ENCODE measurements at places on chromosomes 7 and 10.
A peak's percentile ranks its signal among the peaks of the same experiment; 100 is the strongest.

GRCh38 chr7:44366986-44367385 is 41.6 kb upstream of the CAMK2B start:
- no peak for DNase-seq

- DNase-seq = no peak
These were observed 36.4 kb upstream of the CARD11 start for GRCh38 chr7:3080106-3080505.

DNA sequence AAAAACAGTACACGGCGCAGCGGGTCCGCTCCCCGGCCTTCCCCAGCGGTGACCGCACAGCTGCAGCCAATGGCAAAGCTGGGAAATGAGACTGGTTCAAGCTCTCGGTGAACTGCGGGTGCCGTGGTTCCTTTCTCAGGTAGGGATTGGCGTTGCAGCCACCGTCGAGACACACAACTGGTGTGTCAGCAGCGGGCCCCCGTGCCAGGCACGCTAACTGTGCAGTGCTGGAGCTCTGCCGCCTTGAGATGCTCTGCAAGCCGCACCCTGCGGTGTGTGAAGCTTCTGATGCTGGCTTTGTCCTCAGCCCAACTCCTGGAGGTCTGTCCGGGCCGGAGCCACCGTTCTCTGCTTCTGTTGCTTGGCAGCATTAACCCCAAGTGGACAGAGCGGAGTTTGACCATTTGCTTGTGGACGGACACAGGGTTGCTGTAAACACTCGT is 20.6 kb upstream of the NKX6-2 start:
- no peak for DNase-seq

- peak; percentile 41 for DNase-seq
These were observed 21.8 kb downstream of the STMP1 start for GRCh38 chr7:135684136-135684535.

- DNase-seq = no peak
These were observed 83.7 kb upstream of the PDGFA start for GRCh38 chr7:603152-603951.

- peak; percentile 64 for DNase-seq
These were observed 22.5 kb downstream of the FAM171A1 start for GRCh38 chr10:15348579-15348978.

DNA sequence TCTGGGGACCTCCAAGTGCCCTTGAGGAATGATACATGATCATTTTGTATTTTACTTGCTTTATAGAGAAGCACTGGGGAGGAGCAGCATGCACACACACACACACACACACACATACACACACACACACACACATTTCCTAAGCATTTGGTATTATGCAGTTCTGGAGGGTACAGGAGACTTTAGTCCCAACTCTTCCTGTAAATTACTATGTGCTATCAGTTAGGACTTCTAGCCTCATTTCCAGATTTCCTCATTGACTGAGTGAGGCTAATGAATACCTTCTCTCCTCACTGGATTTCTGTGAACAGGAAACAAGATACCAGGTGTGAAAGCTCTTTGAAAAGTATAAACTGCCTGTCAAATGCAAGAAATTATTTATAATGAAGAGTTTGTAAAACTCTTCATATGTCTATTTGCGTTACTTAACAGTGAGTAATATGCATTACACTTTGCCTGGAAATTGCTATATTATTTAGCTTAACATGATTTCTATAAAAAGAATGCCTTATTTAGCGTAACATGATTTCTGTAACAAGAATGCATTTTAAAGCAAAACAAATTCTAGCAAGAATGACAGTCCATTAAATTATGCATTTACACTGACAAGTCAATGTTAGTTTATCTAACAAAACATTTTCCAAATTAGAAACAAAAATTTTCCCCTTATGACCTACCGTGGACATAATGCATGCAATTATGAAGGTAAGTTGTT is 34.2 kb downstream of the ACTA2 start:
- no peak for DNase-seq

GRCh38 chr7:115676080-115676479 is 354.5 kb downstream of the TFEC start:
- DNase-seq = no peak

GRCh38 chr10:98344589-98345038 is 70.4 kb downstream of the PYROXD2 start:
- peak; percentile 74 for DNase-seq

DNA sequence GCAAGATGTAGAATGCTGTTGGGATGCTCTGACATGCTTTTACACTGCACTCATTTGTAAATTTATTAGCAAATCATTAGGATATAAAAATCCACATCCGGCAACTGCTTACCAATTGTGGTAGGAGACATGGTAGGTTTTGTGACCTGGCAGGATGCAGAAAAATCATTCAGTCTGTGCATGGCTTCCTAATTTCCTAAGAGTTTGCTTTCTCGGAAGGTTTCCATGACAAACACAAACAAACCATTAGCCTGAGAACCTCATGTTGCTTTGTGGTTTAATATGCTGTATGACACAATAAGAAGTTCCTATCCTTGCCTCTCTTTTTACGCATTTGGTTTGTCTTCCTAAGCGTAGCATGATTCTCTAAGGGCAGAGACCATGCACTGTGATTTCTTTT is 14.7 kb upstream of the LMBR1 start:
- peak; percentile 39 for DNase-seq

DNA sequence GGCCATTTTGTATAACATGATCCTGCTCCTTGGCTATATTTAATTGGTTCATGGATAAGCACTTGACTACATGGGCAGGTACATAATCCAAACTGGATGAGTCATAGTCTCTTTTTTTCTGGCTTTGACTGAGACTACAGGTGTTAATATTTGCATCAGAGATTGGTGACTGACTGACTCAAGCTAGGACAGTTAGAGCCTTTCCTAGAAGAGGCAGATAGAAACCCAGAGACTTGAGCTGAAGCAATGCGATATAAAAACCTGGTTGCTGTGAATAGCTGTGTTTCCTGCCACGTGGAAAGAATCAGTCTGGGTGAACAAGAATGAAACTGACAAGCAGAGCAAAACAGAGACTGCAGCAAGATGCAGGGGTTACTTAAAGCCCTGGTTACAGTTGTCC is 81.0 kb downstream of the SAMD9 start:
- DNase-seq = no peak

GRCh38 chr7:137877027-137877675 is 30.4 kb upstream of the DGKI start:
- no peak for DNase-seq

DNA sequence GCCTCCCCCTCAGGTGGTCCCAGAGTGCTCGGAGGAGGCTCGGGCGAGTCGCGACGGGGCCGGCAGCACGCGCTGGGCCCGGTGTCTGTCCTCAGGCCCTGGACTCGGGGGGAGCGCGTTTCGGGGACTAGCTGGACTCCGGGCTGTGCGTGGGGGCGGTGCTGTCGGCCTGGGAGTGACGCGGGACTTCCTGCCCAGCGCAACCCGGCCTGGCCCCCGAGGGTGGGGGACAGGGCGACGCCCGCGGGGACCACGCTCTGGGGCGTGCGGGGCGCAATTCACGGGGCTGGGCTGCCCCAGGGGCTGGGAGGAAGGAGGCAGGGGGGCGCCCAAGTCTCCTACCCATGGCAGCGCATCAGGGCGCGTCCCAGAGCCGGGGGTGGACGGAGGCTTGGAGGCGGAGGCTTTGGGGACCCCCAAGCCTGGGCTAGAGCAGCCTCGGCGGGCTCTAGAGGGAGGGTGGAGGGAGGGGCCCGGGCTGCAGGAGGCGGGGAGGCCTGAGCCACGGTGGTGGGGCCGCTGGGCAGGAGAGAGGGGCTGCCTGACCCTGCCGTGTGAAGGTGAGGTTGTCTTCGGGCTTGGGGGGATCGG is 2.3 kb upstream of the VENTX start:
- DNase-seq = no peak

DNA sequence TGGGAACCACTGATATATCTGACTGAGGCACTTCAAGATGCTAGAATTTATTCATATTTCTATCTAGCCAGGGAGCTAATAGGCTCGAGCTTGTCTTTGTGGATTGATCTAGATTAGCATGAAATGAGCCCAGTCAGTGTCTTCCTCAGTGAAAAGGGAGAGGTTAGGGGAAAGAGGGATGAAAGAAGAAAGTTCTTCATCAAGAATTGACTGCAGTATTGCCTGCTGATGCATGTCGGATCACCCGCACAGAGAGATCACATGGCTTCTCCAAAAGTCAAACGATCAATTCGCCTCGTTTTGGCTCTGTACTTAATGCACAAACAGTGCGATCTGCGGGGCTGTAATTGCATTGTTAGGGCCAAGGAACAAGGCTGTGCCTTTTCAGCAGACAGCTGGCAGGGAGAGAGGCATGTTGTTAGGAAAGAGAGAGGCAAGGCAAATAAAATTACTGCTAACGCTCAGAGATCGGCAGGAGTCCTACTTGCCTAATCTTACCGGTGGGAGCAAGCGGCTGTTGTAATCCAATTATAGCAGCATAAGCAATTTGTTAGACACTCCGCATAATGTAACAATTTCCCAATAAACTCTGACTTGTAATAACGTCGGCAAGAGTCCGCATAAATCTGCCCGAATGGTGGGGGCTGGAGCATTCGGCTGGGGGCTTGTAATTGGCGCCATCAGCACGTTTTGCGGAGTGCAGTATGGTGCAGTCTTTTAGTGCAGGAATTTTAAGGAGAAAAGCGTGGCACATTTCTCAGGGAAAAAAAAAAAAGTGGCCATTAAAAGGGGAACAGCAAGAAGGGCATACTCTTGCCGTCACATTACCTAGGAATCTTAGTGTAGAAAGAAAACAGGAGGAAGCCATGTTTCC is 102.1 kb downstream of the POLL start:
- no peak for DNase-seq

DNA sequence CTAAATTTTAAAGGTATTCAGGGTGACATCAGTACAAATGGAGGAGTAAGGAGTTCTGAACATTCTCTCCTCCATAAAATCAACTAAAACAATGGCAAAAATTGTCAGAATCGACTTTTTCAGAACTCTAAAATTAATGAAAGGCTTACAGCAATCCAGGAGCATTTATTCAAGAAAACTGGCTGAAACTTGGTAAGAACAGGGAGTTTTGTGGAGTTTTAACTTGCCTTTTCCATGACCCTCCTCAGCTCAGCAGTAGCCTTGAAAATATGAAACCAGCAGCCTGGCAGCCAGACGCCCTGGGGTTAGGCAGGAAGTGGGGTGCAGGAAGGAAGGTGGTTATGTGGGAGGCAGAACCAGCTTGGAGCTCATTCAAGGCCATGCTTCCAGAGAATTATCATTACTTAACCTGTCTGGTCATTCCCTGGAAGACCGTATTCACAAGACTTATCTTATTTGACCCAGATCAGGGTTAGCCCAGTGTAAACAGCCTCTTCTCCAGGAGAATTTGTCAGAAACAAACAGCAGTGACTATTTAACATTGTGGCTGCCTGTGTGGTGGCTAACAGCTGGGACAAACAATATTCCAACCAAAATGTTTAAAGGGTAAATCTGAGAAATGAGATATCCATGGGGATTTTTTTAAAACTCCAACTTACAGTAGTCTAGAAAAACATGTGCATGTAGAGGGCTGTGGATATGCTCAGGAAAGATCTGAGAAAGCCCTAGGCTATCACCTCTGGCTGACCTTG is 75.7 kb upstream of the MACROH2A2 start:
- DNase-seq = no peak

GRCh38 chr7:54252256-54253035 is 289.7 kb upstream of the VSTM2A start:
- no peak for DNase-seq

- DNase-seq = no peak
These were observed 71.2 kb upstream of the FAM20C start for GRCh38 chr7:121002-121785.

- no peak for DNase-seq
These were observed 22.4 kb downstream of the ZNF33A start for GRCh38 chr10:38032886-38033285.

GRCh38 chr7:107133396-107133795 is 35.4 kb upstream of the HBP1 start:
- DNase-seq = no peak

DNA sequence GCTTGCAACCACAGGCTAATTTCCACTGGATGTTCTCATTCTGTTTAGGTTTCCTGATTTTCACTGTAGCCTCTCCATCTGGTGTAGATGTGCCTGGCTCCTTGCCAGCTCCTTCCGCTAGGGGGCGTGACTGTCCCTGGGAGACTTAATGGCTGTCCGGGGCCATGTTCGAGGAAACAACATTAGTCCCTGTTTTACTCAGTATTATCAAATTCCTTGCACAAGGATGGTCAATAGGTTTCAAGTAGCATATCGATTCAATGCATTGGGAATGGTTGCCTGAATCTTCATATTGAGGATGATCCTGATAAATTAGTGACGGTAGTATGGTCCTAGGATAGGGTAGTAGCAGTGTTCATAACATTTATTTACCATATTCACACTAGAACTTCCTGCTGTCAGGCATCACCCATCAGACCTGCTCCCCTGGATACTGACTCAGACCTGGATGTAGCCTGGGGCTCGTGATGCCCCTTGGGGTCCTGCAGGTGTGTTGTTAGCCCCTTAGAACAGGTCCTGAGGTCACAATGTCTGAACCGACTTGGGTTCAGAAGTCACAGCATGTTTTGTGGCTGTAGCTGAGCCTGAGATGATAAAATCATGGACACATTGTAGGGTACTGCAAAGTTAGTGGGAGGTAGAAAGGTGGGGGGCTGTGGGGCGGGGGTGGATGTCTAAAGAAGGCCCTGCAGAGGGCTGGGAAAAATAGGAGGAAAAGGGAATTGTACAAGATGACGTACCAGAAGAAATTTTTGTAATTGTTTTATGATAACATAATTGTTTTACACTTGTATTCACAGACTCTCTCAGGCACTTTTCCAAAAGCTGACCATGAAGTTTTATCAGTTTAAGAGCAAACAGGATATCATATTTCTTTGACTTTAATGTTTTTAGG is 8.9 kb upstream of the EXOC6 start:
- DNase-seq = peak; percentile 13

- DNase-seq = no peak
These were observed 38.6 kb downstream of the TMEM106B start for GRCh38 chr7:12249706-12250105.

GRCh38 chr7:130985361-130985760 is 251.4 kb upstream of the KLF14 start:
- no peak for DNase-seq

GRCh38 chr7:10685040-10685439 is 288.6 kb upstream of the PHF14 start:
- DNase-seq = no peak

DNA sequence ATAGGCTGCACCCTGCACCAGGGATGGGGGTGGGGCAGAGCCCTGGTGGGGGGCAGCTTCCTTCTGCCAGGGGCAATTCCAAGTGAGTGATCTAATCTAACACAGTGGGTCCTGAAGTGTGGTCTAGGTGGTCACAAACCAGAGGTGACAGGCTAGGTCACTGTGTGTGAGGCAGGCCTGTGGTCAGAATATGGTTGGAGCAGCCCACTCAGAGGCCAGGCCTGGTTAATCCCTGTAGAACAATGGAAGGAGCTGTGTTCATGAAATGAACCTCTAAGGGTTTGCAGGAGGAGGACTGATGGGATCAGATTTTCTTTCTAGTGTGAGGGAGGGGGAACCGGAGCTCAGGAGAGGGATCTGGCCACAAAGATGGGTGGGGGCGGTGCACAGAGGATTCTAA is 10.0 kb upstream of the TSPAN14 start:
- no peak for DNase-seq

GRCh38 chr10:69139961-69140360 is 16.0 kb downstream of the VPS26A start:
- DNase-seq = no peak

All from AG08395 (cell line).